Vagina (tissue), 2 donors: ENCODE measurements at places on chromosomes 1 and 21. TPM values are rescaled to one million over a fixed set of nuclear protein-coding genes. Genes with fewer than 3 reads are reported as not detected.

The GRHL3 gene
- total RNA-seq, result 58.7 TPM

The TOR1AIP1 gene
- total RNA-seq, result 45.9 TPM

The PAQR6 gene
- total RNA-seq, result 2.0 TPM

The MOB3C gene
- 33.9 TPM for total RNA-seq

The IL23R gene
- total RNA-seq, result not detected

The NBPF6 gene
- not detected for total RNA-seq

The TRMT13 gene
- 14.5 TPM for total RNA-seq

The MARCKSL1 gene
- 36.8 TPM for total RNA-seq

The SPRR3 gene
- 1,163 TPM for total RNA-seq

The SUSD4 gene
- 26.3 TPM for total RNA-seq

The LIN28A gene
- not detected for total RNA-seq

The CCDC27 gene
- total RNA-seq, result not detected

The CRNN gene
- 349 TPM for total RNA-seq

The HIVEP3 gene
- total RNA-seq, result 2.9 TPM

The ANGPTL3 gene
- not detected for total RNA-seq

The OR2AK2 gene
- total RNA-seq, result not detected

The PIGR gene
- 0.25 TPM for total RNA-seq

The CD1E gene
- total RNA-seq, result 2.5 TPM

The CGN gene
- total RNA-seq, result 13.0 TPM
